ENCODE measurements at places on chromosomes 13 and 19.

GRCh38 chr19:32750441-32751055, 31.0 kb downstream of the TDRD12 start:
- no peak for DNase-seq

DNA sequence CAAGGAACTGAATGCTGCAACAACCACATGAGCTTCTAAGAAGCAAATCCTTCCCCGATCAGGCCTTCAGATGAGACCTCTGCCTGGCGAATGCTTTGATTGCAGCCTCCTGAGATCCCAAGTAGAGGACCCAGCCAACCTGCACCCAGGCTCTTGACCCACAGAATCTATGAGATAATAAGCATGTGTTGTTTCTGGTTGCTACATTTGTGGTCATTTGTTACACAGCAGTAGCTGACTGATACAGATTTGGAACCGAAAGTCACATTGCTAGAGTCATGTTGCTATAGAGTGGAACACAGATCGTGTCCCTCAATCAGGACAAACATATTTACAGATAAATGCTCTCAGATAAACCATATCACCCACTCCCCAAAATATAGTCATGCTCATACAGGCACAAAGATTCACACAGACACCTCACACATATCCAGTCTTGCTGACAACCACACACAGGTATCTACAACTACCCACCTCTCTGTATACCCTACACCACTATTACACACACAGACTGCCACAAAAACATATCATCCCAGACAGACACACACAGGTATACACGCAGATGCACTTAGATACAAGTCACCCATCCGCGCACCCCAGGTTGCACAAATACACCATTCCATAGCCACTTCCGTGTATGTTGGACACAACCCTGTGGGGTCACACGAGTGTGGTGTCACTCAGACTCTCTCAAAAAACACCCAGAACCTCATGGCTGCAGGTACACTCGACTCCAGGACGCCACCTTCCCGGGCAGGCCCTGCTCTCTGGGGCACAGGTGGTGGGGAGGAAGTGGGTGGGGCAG, 5.5 kb downstream of the DIRAS1 start:
- no peak for DNase-seq

DNA sequence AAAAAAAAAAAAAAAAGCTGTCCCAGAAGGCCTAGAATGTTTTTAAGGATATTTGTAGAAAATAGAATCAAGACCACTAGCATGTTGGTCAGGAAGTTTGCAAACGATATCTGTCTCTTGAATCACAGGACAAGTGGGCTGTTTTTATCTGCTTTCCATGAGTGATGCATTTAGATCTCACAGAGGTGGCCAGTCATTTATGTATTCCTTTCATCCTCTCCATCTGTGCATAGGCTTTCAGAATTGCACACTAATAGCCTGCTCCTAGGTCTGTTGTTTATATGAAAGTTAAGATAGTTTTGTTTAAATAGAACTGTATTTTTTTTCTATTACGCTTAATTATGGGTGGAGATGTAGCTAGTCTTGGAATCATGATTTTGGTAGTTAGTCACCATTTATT, 289.5 kb downstream of the SHISA2 start:
- DNase-seq: no peak

DNA sequence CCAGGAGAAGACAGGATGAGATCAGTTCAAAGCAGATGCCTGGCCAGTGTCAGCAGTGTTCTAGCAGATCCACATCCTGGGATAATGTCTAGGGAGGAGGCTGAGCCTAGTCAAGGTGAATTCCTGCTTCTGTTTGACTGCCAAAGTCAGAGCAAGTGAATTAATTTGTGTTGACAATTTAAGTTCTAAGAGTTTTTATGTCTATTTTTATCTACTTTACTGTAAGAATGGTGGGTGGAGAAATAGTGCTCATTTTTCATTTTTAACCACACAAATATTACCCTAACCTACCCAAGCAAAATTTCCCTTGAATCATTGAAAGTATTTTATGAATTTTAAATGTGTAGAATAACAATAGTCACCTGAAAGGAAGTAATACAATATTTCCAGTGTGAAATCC, 207.6 kb upstream of the SLC10A2 start:
- no peak for DNase-seq

DNA sequence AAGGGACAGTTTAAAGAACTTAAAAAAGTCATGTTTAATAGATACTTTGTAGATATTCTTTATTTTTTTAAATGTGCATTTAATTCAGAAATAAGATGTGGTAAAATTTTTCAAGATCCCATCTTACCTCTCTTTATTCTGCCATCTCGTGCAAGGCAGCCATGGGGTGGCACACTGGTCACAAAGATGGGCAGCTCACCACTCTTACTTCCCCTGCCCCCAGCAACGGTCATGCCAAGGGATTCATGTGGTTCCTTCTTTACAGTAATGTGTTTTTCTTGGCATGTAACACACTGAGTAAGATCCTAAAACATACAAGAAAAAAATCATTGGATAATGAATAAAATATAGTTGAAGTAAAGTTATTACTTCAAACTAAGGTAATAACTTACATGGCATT, 64.2 kb downstream of the LNX2 start:
- DNase-seq: no peak

DNA sequence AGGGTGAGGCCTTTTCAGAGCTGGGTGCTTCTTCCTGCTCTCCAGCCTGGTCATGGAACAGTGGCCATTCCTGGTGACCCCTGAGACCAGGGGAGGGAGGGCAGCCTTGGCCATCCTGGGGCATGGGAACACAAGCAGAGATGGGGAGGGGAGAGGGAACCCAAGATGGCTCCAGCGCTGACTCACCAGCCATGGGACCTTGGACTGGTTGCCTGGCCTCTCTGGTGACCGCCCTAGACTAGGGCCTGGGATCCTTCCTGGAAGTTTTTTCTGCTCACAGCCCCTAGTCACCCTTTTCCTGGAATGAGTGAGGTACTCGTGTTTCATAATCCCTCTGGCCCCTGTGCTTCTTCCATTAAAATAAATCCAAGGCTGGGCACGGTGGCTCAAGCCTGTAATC, 3.3 kb upstream of the OPA3 start:
- no peak for DNase-seq

DNA sequence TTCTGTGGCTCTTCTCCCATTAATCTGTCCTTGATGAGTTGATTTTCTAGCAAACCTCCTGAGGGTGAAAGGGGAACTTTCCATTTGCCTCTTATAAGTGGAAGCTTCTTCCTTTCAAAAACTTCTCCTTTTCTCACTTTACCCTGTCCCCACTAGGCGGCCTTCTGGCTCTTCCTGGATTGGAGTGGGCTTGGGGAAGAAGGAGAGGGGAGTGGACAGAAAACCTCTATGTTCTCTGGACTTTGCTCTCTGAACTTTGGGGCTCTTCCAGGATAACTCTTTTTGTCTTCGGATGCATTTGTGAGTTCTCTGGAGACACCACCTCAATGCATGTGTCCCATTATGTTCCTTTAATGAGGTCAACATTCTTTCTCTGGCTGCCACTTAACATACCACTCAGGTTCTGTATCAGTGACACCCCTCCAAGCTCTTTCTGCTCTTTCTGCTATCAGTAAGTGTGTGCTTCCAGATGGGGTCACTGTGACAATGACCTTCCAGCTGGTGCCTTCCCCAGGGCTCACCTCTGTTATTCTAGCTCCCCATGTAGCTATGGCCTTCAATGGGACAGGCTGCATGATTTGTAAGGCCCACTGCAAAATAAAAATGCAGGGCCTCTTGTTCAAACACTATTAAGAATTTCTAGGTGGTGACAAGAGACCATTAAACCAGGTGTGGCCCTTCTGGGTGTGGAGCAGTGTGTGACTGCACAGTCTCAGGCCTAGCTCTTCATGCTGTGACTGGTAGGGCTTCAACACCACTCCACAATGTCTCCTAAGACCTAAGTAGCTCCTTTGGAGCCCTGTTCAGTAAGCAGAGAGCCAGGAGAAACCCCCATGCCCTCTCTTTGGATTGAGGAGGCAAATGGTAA, 389.2 kb downstream of the EFNB2 start:
- DNase-seq: no peak

GRCh38 chr13:40458720-40458990, 207.8 kb downstream of the FOXO1 start:
- DNase-seq: no peak

DNA sequence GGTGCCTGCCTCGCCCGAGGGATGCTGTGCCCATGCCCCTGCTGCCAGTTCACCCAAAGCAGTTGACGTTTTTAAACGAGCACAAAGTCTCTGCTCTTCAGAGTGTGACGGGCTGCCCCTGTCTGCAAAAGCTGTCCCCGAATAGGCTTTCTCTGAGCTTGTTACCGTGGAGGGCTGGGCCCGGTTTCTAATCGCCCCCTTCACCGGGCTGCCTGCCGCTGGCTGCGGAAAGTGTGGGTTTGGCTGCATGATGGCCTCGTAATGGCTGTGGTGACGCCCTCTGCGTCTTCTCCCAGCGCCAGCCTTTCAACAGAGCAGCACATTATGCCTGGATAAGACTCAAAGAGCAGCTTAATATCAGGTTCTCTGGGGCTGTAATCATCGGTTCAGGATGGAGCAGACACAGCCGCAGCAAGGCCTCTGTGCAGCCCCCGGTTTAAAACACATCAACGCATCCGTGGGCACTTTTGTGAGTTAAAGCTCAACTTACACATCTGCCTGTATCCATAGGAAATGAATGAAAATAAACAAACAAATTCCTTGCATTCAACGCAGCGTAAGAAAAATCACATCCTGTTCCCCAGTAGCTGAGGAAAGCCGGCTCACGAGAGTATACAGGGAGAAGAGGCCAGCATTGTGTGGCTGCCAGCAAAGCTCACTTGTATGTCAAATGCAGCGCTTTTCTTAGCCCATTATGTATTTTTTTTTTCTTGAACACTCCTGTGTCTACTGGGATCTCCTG, 166.4 kb upstream of the SOX1 start:
- no peak for DNase-seq

DNA sequence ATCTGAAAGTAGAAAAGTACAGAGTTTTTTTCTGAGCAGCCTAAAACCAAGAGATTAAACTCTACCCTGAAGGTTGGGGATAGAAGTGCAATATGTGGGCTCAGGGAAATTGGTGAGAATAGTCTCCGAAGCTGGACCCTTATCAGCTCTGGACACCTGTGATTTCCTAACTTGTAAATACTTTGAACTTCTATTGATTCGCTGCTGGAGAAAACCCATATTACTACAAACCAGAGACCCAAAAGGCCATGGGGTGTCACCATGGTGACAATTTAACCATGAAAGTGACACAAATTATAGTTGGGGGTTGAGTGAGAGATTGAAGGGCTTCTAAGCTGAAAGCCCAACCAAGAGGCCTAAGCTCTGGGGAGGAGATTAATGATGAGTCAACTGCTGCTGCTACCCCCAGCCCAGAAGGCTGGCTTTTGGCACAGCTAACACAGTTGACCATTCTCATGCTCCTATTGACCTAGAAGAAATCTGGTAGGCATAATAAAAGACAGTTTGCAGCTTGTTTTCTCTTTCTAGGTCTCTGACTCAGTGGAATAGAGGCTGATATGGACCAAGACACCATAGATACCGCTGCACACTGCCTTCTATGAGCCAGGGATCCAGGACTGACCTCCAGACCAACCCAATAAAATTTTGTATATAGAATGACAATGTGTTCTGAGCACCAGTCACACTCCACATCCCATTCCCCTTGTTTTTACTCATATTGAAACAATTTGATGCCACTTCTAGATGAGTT, 131.9 kb upstream of the FNDC3A start:
- DNase-seq: no peak

GRCh38 chr13:41613984-41614661, 156.8 kb downstream of the RGCC start:
- no peak for DNase-seq

- no peak for DNase-seq
Observed at GRCh38 chr19:1240925-1241324, 626 bp upstream of the ATP5F1D start.

DNA sequence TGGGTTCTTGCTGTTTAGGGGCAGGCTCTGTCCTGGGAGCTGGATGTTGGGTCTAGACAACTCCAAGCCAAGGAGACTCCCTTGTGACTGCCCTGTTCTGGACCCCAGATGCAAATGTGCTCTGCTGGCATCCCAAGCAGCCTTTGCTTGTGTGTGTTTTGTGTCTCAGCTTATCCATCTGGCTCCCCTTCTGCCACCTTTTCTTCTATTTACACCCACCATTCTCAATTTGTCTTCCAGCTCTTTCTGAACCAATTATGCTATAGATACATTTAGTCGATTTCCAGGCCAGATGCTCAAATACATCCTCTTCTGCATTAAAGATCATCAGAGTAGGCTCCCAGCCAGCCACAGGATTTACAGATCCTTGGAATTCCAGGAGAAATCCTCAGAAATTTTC, 115.0 kb upstream of the SLC7A1 start:
- no peak for DNase-seq

GRCh38 chr13:110483386-110483968, 78.0 kb downstream of the RAB20 start:
- DNase-seq: no peak

DNA sequence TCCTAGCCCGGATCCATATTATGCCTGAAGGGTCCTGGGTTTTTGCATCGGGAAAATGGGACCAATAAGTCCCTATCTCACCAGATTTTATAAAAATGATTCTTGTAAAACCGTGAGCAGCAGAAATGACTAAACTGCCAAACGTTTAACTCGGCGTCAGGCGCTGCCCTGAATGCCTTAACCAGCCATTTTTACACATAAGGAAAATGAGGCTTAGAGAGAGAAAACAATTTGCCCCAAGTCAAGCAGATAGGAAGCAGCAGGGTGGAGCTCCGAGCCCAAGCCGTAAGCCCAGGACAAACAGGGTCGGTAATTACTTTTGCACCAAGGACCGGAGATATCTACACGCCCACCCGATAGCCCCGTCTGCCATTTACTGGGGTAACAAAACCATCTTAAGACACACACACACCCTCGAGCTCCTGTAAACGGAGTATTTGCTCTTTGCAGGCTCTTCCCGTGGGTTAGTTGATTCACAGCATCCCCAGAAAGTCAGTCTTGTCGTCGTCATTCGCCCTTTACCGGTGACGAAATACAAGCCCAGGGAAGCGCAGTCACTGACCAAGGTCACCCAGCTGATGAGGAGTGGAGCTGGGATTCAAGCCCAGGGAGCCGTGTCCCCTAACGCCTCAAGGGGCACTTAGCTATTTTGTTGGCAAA, 16.0 kb upstream of the MRI1 start:
- DNase-seq: no peak

GRCh38 chr19:29634423-29635130, 28.5 kb downstream of the POP4 start:
- DNase-seq: no peak

GRCh38 chr19:38658462-38659306, 11.2 kb downstream of the ACTN4 start:
- no peak for DNase-seq

- DNase-seq: peak; percentile 47
Observed at GRCh38 chr13:74026753-74027152, 107.5 kb downstream of the KLF12 start.
